GM12878 (cell line): ENCODE measurements at places on chromosomes 7 and 10. TPM values are rescaled to one million over a fixed set of nuclear protein-coding genes. Genes with fewer than 3 reads are reported as not detected.
A peak's percentile ranks its signal among the peaks of the same experiment; 100 is the strongest.

The OPN4 gene
- not detected in 2 replicates for total RNA-seq

The XRCC2 gene
- total RNA-seq = 10.7 and 12.9 TPM in 2 replicates

The IKZF1 gene
- 125 and 131 TPM in 2 replicates for total RNA-seq

The PPP1R3C gene
- total RNA-seq = 0.16 TPM in 1 of 2 replicates, not detected in the other

The AKR1C8 gene
- not detected in 2 replicates for total RNA-seq

The UNCX gene
- total RNA-seq = not detected in 2 replicates

The OR13A1 gene
- 0.23 and 0.29 TPM in 2 replicates for total RNA-seq

The CDK14 gene
- 56.7 and 61.3 TPM in 2 replicates for total RNA-seq

- no peak for DNase-seq
- no peak overlapping the region for H3K27ac ChIP-seq
- H3K4me3 ChIP-seq = no peak overlapping the region
- H3K36me3 ChIP-seq = no peaks in the 10 kb centered on the region; the same call in 1 of the 2 replicates
- no peaks in the 10 kb centered on the region for H3K27me3 ChIP-seq
Observed at GRCh38 chr7:112302566-112302965, 96.1 kb downstream of the ZNF277 start.

- H3K27ac ChIP-seq = no peak overlapping the region
- no peaks in the 10 kb centered on the region for H3K4me1 ChIP-seq
- H3K36me3 ChIP-seq = no peaks in the 10 kb centered on the region
- no peaks in the 10 kb centered on the region for H3K27me3 ChIP-seq
- DNase-seq = no peak
- H3K4me3 ChIP-seq = no peak overlapping the region
Observed at GRCh38 chr10:33871061-33871956, 536.8 kb upstream of the NRP1 start.

GRCh38 chr10:72173619-72174296 is 42.1 kb upstream of the ANAPC16 start:
- H3K27ac ChIP-seq = peak overlapping the region; percentile 67
- peaks cover 2% of the 10 kb centered on the region; the same call in 1 of the 2 replicates for H3K36me3 ChIP-seq
- no peak overlapping the region; the same call in 1 of the 2 replicates for H3K4me3 ChIP-seq
- peaks cover 35% of the 10 kb centered on the region for H3K4me1 ChIP-seq

- H3K36me3 ChIP-seq = no peaks in the 10 kb centered on the region
- 0 out of 2 replicates have a peak, but pooled peaks cover 2% of the 10 kb centered on the region for H3K27me3 ChIP-seq
- no peak overlapping the region for H3K4me3 ChIP-seq
- no peak overlapping the region for H3K27ac ChIP-seq
Observed at GRCh38 chr7:45347804-45348203, 190.2 kb downstream of the RAMP3 start.

DNA sequence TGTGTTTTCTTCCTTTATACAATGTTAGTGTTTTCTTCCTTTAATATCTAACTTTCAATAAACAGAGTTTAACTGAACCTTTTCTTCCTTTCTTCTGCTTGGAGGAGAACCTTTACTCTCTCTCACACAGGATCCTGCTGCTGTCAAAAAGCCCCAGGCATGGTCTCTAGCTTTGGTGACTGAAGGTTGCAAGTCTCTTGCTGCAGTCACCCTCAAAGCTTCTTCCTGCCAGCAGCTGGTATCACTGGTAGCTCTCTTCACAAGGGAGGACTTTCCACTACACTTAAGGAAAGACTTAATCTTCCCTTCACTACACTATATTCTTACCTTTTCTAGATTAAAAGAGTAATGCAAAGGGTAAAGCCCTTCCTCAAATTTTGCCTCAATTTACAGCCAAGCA is 153.4 kb downstream of the SGMS1 start:
- peak overlapping the region; percentile 51 for H3K27ac ChIP-seq
- no peaks in the 10 kb centered on the region for H3K36me3 ChIP-seq
- no peaks in the 10 kb centered on the region for H3K27me3 ChIP-seq
- DNase-seq = no peak

DNA sequence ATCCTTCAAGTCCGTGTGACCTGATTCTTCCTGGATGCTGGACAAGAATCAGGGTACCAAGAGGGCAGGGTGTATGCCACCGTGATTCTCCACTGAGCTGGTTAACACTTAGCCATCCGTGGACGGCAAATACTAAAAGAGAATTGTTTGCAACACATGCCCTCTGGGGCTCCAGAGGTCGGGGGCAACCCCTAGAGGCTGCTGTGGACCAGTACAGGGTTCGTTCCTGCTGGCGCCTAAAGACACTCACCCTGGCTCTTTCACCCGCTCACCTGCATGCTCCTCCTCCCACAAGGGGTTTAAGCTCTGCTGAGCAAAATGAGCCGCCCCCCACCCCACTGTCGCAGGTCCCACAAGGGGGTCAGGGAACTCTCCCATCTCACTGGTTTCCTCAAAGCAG is 148.7 kb upstream of the ITGB1 start:
- H3K4me3 ChIP-seq = no peak overlapping the region
- no peaks in the 10 kb centered on the region for H3K27me3 ChIP-seq

- no peaks in the 10 kb centered on the region for H3K36me3 ChIP-seq
- no peak overlapping the region for H3K4me3 ChIP-seq
- no peaks in the 10 kb centered on the region for H3K27me3 ChIP-seq
- DNase-seq = no peak
Observed at GRCh38 chr7:1411414-1411813, 47.9 kb downstream of the MICALL2 start.

GRCh38 chr10:1461016-1461415 is 276.3 kb downstream of the ADARB2 start:
- no peaks in the 10 kb centered on the region for H3K27me3 ChIP-seq
- H3K36me3 ChIP-seq = no peaks in the 10 kb centered on the region
- no peak for DNase-seq
- no peaks in the 10 kb centered on the region for H3K4me1 ChIP-seq
- no peak overlapping the region for H3K27ac ChIP-seq
- H3K4me3 ChIP-seq = no peak overlapping the region

GRCh38 chr10:44517635-44518034 is 132.7 kb upstream of the CXCL12 start:
- no peaks in the 10 kb centered on the region for H3K36me3 ChIP-seq
- no peaks in the 10 kb centered on the region for H3K27me3 ChIP-seq
- H3K4me1 ChIP-seq = no peaks in the 10 kb centered on the region
- no peak for DNase-seq
- no peak overlapping the region for H3K4me3 ChIP-seq

DNA sequence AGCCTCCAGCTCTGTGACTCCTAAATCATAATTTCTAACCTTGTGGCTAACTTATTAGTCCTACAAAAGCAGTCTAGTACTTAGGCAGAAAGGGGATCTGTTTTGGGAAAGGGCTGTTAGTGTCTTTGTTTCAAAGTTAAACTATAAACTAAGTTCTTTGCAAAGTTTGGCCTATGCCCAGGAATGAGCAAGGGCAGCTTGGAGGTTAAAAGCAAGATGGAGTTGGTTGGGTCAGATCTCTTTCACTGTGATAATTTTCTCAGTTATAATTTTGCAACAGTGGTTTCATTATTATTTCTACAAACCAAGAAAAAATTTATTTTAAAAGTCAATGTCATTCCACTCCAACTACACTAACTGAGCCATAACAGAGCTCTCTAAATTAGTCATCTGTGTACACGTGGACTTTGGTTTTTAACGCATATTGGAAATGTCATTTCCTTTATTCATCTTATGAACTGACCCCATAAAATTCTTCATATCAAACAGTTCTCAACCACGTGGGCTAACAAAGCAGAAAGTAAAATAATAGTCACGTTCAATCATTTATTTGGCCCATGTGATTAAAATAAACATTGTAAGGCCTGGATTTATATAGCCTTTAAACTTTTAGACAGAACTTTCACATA is 143.2 kb upstream of the C7orf33 start:
- peak; percentile 5 for DNase-seq
- no peaks in the 10 kb centered on the region for H3K27me3 ChIP-seq
- no peak overlapping the region for H3K27ac ChIP-seq
- H3K4me3 ChIP-seq = no peak overlapping the region
- H3K36me3 ChIP-seq = no peaks in the 10 kb centered on the region

- no peak for DNase-seq
- no peaks in the 10 kb centered on the region; the same call in 1 of the 2 replicates for H3K27me3 ChIP-seq
- H3K27ac ChIP-seq = no peak overlapping the region
- no peak overlapping the region for H3K4me3 ChIP-seq
- no peaks in the 10 kb centered on the region for H3K36me3 ChIP-seq
- H3K4me1 ChIP-seq = no peaks in the 10 kb centered on the region
Observed at GRCh38 chr7:83161186-83161585, 1.5 kb downstream of the PCLO start.

GRCh38 chr10:108450280-108450679 is 1285.8 kb upstream of the SORCS1 start:
- H3K4me1 ChIP-seq = no peaks in the 10 kb centered on the region
- no peaks in the 10 kb centered on the region for H3K36me3 ChIP-seq
- H3K27me3 ChIP-seq = no peaks in the 10 kb centered on the region
- H3K4me3 ChIP-seq = no peak overlapping the region

- no peaks in the 10 kb centered on the region for H3K27me3 ChIP-seq
- no peak overlapping the region for H3K4me3 ChIP-seq
- no peak overlapping the region for H3K27ac ChIP-seq
- H3K4me1 ChIP-seq = no peaks in the 10 kb centered on the region; the same call in 1 of the 2 replicates
Observed at GRCh38 chr10:43851030-43851429, 202.3 kb upstream of the ZNF32 start.

DNA sequence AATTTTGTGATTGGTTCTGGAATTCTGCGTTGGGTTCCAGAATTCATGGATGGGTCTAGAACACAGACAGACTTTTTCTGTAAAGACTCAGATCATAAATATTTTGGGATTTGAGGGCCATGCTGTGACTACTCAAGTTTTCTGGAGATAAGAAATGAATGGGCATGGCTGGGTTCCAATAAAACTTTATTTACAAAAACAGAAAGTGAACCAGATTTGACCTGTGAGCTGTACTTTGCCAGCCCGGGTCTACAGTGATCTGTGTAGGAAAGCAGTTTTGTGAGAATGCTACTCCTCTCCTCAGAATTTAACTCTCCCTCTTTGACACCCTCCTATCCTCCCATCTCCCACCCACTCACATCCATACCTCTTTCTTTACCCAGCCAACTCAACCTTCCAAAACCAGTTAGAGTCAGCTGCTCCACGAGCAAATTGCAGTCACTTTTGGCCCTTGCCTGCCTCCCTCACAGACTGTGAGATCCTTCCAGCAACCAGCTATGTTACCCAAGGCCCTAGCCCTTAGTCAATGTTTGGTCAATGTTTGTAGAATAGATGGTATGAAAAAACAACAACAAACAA is 312.8 kb upstream of the ZMIZ1 start:
- no peak overlapping the region for H3K27ac ChIP-seq
- no peak overlapping the region for H3K4me3 ChIP-seq
- no peaks in the 10 kb centered on the region for H3K36me3 ChIP-seq
- DNase-seq = no peak
- no peaks in the 10 kb centered on the region for H3K4me1 ChIP-seq
- peaks cover 5% of the 10 kb centered on the region; the same call in 1 of the 2 replicates for H3K27me3 ChIP-seq

DNA sequence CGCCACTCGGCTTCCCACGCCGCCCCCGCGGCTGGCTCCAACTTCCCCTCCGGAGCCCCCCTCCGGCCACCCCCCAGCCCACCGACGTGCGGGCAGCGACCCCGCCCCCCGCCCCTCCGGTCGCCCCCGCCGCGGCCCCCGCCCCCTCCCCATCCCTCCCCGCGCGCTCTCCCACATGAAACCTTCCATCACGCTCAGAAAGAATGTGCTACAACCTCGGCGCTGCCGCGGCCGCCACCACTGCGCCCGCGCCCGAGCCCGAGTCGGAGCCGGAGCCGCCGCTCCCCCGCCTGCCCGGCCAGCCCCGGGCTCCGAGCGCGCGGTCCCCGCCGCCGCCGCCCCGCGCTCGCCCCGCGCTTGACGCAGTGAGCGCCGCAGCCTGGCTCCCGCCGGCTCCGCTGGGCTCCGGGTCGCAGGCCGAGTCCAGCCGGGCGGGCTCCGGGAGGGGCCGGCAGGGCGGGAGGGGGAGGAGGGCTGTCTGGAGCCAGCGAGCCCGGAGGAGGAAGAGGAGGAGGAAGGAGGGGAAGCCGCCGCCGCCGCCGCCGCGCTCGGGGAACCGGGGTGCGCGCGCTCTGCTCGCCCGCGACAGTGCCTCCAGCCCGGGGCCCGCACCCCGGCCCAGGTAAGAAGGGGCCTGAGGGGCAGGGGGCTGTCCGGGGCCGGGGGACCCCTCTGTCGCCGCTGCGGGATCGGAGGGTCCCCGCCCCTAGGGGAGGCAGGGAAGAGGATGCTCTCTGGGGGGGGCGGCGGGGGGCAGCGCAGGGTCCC is 4.3 kb upstream of the ELFN1 start:
- H3K27ac ChIP-seq = no peak overlapping the region
- no peak overlapping the region for H3K4me3 ChIP-seq
- no peaks in the 10 kb centered on the region for H3K36me3 ChIP-seq
- H3K4me1 ChIP-seq = no peaks in the 10 kb centered on the region

GRCh38 chr10:97406064-97406463 is 4.9 kb upstream of the RRP12 start:
- no peak overlapping the region for H3K27ac ChIP-seq
- no peak overlapping the region for H3K4me3 ChIP-seq
- H3K36me3 ChIP-seq = no peaks in the 10 kb centered on the region
- H3K4me1 ChIP-seq = no peaks in the 10 kb centered on the region
- DNase-seq = no peak

GRCh38 chr10:118457824-118458428 is 115.8 kb upstream of the FAM204A start:
- no peak overlapping the region for H3K27ac ChIP-seq
- no peak for DNase-seq

DNA sequence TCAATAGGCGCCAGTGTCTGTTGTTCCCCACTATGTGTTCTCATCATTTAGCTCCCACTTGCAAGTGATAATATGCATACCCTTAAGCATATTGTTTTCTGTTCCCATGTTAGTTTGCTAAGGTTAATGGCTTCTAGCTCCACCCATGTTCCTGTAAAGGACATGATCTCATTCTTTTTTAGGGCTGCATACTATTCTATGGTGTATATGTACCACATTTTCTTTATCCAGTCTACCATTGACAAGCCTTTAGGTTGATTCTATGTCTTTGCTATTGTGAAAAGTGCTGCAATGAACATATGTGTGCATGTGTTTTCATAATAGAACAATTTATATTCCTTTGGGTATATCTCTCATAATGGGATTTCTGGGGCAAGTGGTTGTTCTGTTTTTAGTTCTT is 77.8 kb upstream of the PLXDC2 start:
- DNase-seq = no peak
- H3K4me3 ChIP-seq = no peak overlapping the region
- H3K4me1 ChIP-seq = no peaks in the 10 kb centered on the region
- H3K27me3 ChIP-seq = no peaks in the 10 kb centered on the region
- H3K36me3 ChIP-seq = no peaks in the 10 kb centered on the region
- H3K27ac ChIP-seq = no peak overlapping the region

DNA sequence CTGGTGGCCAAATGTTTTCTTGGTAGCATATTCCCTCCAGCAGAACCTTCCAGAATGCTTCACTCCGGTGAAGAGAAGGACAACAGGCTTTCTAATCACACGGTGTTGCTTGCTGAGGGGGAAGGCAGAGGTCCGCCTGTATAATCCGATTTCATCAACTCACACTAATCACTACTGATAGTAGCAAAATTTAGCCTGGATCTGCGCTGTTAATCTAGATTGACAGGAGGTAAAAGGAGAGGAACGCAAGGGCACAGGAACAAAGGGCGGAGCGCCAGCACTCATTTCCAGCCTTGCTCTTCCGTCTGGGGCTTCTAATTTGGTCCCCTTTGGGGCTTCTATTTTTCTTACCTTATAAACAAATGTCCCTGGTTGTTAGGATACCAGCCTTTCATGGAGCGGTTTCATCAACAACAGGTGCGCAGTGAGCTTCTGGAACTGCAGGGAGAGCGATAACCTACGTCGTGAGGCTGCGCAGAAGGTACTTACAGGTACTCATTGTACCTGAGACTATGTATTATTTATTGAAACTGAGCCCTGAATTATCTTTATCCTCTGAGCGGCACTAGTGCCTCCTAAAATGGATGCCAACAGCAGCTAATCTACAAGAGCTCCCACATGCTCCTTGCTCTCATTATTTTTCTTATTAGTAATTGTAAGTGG is 150.6 kb downstream of the CACNB2 start:
- H3K36me3 ChIP-seq = no peaks in the 10 kb centered on the region
- DNase-seq = no peak
- no peaks in the 10 kb centered on the region for H3K27me3 ChIP-seq
- no peak overlapping the region for H3K27ac ChIP-seq
- no peaks in the 10 kb centered on the region for H3K4me1 ChIP-seq
